ENCODE measurements at places on chromosomes 2 and 18. TPM values are rescaled to one million over a fixed set of nuclear protein-coding genes. Genes with fewer than 3 reads are reported as not detected.

DNA sequence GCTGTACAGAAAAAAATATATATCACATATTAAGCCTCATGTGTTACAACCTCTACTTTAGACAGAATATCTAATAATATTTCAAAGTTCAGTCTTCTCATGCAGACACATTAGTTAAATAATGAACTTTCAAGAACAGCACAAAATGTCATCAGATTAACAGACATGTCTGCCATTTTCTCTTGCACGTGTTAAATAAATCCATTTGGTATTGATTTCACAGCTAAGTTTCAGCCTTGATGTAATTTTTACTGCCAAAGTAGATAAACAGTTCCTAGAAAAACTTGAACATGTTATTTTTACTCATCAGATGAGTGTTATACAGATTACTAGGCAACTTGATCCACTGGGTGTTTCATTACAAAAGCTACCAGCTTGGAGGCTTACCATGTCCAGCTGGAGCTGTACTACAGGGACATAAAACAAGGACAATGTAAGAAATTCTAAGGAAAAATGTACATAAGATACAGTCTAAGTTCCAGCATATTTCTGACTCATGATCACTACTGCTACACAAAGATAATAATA lies 290.7 kb upstream of the DDX18 start:
- DNase-seq = no peak

SLC9A2 gene
- total RNA-seq = 4.2 TPM

GAL3ST2 gene
- total RNA-seq = not detected

PLA2R1 gene
- total RNA-seq = 17.9 TPM

LYG2 gene
- not detected for total RNA-seq

SLC9A4 gene
- 2.9 TPM for total RNA-seq

DNA sequence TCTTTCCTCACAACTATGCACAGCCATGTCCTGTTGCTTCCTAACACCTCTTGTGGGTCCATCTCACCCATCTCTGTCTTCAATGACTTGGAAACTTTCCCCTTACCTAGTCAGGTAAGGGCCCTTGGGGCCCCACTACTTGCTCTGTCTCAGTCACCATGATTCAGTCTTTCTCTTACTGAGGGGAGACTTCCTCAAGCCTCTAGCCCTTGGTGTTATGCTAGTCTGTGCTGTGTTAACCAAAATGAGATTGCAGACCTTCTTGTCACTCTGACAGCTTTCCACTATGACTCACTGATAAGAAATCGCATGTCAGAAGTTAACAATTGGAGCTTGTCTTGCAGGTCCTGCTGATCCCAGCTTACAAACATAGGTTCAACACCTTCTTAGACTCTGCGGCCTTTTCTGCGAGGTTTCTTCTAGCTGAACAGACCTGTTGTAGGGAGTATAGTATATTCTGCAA lies 65.3 kb downstream of the WDR75 start:
- no peak for DNase-seq

GRCh38 chr2:172513524-172513900 lies 42.4 kb upstream of the PDK1 start:
- DNase-seq = no peak

GRCh38 chr2:225400060-225400511 lies 576 bp downstream of the NYAP2 start:
- DNase-seq = peak; percentile 13

DNA sequence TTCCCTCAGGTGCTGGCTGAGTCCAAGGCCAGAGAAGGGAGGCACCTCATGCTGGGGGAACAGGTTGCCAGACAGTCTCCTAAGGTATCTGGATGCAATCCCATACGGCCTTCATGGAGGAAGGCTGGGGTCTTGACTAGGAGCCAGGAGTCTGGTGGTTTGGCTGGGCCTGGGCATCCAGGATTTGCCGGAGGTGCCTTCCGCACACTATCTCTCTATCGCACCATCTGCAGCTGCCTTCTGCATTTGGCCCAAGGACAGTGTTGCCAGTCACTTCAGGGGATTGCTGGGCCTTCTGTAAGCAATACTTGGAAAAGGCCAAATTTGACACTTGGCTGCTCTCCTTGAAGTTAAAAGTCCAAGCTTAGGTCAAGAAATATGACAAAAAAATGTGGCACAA lies 327.2 kb downstream of the EN1 start:
- DNase-seq = no peak

NAPG gene
- total RNA-seq = 80.3 TPM

DNA sequence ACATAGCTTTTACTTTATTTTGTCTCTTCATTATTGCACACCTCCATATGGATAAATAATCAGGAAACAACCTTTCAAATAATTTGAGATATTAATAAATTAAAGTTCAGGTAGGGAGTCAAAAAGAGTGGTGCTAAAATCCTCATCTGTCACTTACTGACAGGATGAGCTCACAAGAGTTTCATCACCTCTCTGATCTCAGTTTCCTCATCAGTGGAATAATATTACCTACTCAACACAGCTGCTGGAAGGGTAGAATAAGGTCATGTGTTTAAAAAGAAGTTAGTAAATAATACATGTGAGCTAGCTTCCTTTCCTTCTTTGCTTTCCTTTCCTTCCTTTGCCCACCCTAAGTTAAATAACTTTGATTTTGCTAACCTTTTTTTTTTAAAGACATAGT lies 61.9 kb downstream of the RDH14 start:
- DNase-seq = no peak

DNA sequence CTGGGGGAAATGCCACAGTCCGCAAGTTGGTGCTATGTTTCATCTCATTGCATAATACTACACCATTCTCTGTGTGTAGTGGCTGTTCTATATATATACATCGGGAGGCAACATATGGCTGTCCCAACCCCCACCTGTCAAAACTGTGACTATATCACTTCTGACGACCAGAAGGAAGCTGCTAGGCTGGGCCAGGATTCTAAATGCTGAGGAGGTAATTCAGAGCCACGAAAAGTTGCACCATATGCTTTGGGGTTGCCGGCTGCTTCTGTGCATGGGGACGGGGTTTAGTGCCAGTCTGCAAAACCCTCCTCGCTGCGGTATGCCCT lies 117.3 kb downstream of the MSH2 start:
- DNase-seq = no peak

GRCh38 chr2:232883116-232883721 lies 13.2 kb downstream of the SNORC start:
- DNase-seq = no peak

- no peak for DNase-seq
Measured at GRCh38 chr18:54109131-54109683, 115.3 kb downstream of the MBD2 start.

SNTG2 gene
- 0.69 TPM for total RNA-seq

- no peak for DNase-seq
Measured at GRCh38 chr2:68365087-68365486, at the start of gene PLEK. Gene PLEK (plus strand): TSS chr2:68365282. CDS start chr2:68365352, 70 bp downstream.

DNA sequence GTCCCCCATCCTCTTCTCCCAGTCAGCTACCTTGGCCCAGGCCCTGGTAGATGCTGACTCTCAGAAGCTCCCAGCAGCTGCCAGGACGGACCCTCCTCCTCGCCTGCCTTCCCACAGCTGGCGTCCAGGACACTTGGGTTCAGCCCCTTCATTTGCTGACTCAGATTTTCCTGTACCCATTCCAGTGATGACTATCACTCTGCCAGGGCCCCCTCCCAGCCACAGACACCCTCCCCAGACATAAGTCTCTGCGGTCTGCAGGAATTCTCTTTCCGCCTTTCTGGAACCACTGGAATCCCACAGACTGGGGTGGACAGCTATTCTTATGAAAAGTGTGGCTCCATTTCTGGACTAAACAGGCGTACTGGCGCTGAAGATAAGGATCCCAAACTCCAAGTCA lies 260.3 kb upstream of the EPAS1 start:
- no peak for DNase-seq

GRCh38 chr2:225353579-225354085 lies 45.9 kb upstream of the NYAP2 start:
- no peak for DNase-seq

DNA sequence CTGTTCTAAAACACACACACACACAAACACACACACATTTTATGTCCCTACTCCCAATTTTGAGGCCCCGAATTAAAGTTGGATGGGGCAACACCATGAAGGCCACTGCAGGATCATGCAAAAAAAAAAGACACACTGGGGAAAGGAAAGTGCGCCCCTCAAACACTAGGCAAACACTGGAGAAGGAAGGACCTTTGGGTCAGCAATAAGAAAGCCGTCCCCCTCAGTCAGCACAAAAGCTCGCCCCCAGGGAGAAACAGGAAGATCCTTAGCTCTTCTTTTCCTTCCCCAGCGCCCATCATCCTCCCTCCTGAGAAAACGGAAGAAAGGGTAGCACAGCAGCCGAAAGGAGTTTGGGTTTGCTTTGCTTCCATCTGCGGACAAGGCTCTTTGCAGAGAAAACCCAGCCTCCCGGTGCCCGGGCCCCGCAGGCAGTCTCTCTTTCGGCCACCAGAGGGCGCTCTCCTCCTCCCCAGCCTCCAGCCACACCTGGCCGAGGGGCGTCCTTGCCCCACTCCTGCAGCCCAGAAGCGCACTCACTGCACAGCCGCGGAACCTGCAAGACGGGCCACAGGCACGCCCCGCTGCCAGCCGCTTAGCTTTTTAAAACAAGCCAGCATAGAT lies 248.5 kb downstream of the CDH20 start:
- DNase-seq = peak; percentile 59

- DNase-seq = no peak
Measured at GRCh38 chr18:22745966-22746365, 187.2 kb upstream of the RBBP8 start.

TMEM237 gene
- 56.5 TPM for total RNA-seq

DNA sequence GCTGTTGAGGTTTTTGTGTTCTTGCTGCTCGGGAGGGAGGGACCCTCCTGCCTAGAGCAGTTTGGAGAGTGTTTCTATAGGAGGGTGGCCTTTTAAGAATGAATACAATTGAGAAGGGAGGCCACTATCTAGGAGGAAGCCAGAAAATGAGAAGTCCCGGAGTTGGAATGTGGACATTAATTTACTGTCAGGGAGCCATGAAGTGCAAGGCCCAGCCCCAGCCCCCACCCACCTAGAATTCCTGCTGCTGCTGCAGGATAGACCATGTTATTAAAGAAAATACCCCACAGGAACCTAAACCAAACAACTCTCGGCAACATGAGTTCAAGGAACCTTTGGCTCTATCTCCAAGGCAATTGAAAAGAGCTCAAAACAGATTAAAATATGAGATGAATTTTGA lies 46.0 kb downstream of the ZBTB7C start:
- no peak for DNase-seq

COL4A4 gene
- total RNA-seq = 0.90 TPM

DNA sequence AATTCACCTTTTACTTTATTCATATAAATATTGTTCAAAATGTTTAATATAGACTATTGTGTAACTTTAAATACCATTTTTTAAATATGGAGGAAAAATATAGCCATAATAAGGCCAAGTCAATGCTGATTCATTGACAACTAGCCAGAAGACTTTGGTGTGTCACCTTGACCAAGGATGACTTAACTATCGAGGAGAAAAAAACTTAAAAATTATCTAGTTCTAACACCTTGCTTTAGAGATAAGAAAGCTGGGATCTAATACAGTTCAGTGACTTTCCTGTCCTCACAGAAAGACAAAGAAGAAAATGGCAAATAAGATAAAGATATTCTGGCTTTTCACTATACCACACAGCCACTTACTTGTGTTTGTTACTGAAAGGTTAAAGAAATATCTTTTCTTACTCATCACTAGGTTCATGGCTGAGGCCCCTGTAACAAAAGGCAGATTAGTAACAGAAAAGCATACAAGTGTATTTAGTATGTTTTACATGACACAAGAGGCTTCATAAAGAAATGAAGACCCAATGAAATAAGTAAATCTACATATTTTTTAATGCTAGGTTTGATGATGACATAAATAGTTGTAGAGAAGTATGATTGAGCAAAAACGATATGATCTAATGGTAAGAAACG lies 65.9 kb upstream of the LRRTM1 start:
- no peak for DNase-seq

- no peak for DNase-seq
Measured at GRCh38 chr2:104650405-104650996, 203.4 kb upstream of the POU3F3 start.

GRCh38 chr18:12904012-12904516 lies 20.0 kb upstream of the PTPN2 start:
- DNase-seq = no peak

GULP1 gene
- 119 TPM for total RNA-seq

Measured in urinary bladder (tissue), 4 donors.